NCI-H1417 (cell line): ENCODE measurements at places on chromosomes 11 and 22.
A peak's percentile ranks its signal among the peaks of the same experiment; 100 is the strongest.

- DNase-seq: no peak
Observed at GRCh38 chr22:28514321-28514821, 165.3 kb downstream of the TTC28 start.

GRCh38 chr11:47977623-47978022, 2.7 kb upstream of the PTPRJ start:
- no peak for DNase-seq

DNA sequence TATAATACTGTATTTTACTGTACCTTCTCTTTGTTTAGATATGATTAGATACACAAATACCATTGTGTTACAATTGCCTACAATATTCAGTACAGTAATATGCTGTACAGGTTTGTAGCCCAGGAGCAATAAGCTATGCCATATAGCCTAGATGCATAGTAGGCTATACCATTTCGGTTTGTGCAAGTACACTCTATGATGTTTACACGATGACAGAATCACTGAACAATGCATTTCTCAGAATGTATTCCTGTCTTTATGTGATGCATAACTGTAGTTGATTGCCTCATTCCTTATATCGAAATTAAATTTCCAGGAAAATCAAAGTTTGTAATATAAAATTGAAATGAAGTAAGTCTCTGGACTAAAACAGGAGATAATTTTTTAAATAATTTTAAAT, 49.3 kb upstream of the OR5P2 start:
- DNase-seq: no peak

DNA sequence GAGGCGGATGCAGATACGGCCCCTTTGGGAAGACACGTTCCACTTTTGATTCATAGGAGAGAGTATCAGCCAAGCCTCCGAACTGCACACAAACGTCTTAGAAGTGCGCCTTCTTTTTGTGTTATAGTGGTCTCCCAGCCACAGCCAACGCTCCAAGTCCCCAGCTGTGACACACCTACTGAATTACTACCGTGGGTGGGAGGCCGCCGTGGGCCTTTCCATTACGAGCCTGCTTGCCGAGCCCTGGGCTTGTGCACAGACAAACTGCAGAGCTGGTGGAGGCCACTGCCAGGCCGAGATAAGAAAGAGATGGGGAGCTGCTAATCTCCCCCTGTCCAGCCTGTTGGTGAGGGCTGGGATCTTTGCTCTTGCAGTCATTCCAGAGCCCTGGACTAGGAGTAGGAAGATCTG, 761 bp downstream of the HMBS start:
- no peak for DNase-seq

DNA sequence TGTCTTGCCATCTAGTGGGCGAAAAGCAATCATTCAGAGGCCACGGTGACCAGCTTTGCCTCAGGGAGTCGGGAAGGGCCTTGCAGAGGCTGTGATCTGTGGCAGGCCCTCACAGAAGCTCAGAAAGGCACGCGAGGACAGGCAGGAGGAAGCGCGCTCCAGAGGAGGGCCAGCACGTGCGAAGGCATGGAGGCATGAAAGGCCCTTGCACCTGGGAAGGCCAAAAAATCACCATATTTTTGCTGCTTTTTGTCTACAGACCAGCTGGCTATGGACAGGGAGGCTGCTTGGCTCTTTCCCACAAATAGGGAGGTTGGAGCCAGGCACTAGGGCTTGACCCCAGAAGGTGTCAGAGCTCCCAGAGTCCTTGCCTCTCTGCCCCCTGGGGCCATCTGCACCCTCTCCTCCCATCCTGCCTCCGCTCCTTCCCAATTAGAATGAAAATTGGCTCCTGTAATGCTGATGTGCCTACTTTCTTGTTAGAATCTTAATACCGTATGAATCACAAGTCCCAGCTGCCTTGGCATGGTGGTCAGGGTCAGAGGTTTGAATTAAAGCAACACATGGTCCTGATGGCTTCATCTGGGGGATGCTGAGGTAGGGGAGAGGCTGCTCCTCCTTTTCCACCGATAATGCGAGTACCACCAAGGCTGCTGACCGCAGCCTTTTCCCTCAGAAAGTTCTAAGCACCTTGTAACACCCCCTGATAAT, 69.1 kb downstream of the FEZ1 start:
- DNase-seq: no peak

GRCh38 chr22:46969491-46969890, 207.0 kb downstream of the TBC1D22A start:
- no peak for DNase-seq

GRCh38 chr11:75429902-75430713, 2.9 kb downstream of the KLHL35 start:
- DNase-seq: peak; percentile 93

- no peak for DNase-seq
Observed at GRCh38 chr22:28254396-28254795, 335.3 kb upstream of the PITPNB start.

- DNase-seq: no peak
Observed at GRCh38 chr22:35630387-35630793, 13.3 kb upstream of the MB start.

DNA sequence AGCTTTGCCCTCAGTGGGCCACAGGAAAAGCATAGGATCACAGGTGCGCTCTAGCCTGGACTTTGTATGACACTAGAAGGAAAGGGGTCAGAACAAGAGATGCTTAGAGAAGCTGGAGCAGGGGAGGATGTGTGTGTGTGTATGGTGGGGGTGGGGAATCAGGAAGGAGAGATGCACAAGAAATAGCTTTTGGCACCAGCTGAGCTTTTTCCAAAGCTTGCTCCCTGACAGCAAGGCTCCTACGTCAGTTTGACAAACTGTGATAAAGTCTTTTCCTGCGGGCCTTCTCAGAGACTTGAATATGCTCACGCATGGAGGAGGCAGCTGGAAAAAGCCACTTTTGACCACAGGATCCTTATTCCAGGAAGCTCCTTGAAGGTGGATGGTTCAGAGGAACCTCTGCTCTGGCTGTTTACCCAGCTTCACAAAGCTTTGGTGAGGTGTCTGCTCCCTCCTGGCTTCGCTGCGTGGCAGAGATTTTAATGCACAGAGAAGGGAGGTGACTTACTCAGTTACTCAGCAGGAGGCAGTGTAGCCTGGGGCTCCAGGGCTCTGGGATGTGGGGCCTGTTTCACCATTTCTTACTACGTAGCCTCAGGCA, 3.9 kb downstream of the CDC42EP1 start:
- DNase-seq: no peak

DNA sequence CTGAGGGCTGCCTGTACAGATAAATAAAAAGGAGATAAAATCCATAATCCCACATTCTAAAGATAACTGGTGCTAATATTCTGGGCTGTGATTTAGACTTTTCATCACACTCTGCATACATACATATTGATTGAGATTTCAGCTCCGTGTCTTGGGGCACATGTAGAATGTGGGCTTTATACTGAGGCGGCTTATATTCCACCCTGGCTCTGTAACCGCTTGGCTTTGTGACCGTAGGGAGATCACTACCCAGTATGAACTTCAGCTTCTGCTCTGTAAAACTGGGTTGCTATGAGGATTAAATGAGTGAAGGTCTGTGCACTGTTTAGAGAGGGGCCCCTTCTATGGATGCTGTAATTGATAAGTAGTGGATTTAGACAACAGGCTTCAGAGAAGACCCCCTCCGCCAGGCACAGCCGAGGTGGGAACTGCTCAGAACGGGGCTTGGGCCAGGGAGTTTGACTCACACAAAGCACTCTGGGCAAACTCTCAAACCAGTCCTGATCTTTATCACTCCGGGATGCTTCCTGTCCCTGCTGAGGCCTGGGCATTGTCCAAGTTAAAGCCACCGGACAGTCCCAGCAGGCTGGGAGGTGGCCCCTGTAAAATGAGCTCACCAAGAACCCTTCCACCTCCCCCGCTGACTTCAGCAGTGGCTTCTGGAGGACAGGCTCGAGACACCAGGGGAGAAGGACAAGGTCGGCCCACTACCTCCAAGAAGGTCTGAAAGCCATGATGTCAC, 17.2 kb downstream of the KIAA1671 start:
- DNase-seq: no peak

DNA sequence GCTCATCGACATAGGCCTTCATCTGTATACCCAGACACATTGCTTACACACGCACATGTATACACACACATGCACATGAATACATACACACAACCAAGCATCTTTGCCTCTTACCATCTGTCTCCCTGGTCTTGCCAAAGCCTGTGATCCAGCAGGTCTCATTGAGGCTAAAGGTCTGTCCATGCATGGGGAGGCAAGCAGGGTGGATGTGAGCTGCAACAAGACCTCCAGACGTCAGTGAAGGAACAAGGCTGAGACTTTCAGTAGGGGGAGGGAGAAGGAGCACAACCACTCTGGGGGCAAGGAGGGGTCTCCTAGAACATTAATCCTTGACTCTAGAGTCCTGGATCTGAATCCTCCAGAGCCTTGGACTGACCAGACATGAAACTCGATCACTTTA, 23.7 kb downstream of the TMPRSS13 start:
- DNase-seq: no peak
